ENCODE measurements at places on chromosomes 3 and 15.

GRCh38 chr3:102980355-102980696 lies 545.5 kb downstream of the ZPLD1 start:
- no peak for DNase-seq

DNA sequence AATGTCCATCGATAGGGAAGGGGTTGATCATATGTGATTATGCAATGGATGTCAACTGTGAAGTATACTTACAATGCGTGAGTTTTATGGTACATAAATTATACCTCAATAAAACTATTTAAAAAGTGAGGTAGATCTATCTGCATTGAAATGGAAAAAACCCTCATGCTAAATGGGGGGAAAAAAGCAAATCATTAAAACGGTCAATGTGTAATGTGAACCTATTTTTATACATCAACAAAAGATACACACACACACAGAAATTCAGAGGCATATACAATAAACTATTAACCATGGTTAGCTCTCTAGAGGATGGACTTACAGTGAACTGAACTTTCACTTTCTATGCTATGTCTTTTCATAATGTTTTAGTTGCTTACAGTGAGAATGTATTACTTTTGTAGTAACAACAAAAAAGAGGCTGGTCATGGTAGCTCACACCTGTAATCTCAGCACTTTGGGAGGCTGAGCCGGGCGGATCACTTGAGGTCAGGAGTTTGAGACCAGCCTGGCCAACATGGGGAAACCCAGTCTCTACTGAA lies 23.1 kb downstream of the STIMATE start:
- DNase-seq = no peak

DNA sequence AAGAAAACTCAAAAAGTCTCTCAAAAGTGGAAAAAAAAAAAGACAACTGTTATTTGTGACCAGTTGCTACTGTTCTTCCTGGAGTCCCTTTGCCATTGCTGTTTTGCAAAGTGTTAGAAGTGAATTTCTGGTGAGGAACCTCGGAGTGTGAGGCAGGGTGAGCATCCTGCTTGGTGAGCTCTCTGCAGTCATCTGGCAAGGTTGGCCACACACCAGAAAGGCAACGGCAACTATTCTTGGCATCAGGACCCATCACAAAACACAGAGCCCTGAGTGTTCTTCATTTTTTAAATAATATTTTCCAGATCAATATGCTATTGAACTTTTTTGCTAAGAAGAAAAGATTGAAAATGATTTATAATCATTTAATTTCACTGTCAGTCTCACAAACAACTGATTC lies 60.7 kb downstream of the CGNL1 start:
- DNase-seq = no peak

GRCh38 chr3:145313751-145314150 lies 847.2 kb downstream of the PLOD2 start:
- no peak for DNase-seq

DNA sequence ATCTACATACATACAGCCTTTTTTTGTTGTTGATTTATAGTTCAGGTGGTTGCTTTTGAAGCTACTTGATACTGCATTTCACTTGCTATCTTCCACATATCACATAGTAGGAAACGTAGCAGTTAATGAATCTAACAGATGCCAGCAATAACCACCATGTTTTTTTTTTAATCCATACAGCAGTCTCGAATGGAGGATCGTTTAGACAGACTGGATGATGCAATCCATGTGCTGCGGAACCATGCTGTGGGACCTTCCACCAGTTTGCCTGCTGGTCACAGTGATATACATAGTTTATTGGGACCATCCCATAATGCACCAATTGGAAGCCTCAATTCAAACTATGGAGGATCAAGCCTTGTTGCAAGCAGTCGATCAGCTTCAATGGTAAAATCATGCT lies 123.2 kb upstream of the CGNL1 start:
- no peak for DNase-seq
